Esophagus squamous epithelium (tissue), 5 donors: ENCODE measurements at places on chromosomes 11 and 22.

DNA sequence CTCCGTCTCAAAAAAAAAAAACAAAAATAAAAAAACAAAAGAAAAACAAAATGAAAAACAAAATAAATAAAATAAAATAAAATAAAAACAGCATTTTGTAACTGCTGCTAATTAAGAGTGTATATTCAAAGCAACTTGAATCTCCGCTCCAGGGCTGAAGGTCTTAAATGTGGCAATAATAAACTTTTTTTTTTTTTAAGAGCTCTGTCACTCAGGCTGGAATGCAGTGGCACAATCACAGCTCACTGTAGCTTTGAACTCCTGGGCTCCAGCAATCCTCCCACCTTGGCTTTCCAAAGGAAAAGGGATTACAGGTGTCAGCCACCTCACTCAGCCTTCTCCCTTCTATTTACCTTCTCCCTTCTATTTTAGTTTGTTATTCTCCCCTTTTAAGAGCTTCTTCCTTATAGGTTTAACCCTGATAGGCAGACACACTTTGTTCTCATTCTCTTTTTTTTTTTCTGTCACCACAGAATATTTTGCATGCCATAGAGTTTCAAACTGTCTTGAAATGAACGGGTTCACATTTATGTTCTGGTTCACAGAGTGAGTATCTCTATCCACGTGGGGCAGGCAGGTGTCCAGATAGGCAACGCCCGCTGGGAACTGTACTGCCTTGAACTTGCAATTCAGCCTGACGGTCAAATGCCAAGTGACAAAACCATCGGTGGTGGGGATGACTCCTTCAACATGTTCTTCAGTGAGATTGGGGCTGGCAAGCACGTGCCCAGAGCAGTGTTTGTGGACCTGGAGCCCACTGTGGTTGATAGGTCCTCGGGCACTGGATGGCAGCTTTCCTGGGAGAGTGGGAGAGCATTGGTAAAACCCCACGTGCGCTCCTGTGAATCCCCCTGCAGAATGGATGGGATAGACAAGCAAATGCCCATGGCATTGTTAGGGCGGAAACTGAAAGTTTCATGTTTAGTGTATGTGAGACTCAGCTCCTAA lies 19.4 kb downstream of the LRRC74B start:
- no peak for DNase-seq

DNA sequence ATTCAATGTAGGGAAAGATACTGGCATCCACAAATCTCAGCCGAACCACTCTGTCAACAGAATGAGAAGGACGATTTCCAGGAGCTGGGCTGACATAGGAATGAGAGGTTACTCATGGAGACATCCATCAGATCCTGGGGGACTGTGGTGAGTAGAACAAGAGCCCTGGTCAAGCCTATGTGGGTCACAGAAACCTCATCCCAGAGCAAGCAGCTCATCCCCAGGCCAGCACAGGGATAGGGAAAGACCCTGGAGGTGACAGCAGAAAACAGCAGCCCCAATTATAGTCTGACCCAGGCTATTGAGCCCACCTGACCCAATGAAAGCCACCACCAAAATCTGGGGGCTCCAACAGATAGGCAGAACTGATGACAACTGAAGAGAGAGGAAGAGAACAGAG lies 128.0 kb upstream of the SERPIND1 start:
- no peak for DNase-seq

GRCh38 chr22:46612341-46612903 lies 7.8 kb upstream of the GRAMD4 start:
- DNase-seq, result no peak

DNA sequence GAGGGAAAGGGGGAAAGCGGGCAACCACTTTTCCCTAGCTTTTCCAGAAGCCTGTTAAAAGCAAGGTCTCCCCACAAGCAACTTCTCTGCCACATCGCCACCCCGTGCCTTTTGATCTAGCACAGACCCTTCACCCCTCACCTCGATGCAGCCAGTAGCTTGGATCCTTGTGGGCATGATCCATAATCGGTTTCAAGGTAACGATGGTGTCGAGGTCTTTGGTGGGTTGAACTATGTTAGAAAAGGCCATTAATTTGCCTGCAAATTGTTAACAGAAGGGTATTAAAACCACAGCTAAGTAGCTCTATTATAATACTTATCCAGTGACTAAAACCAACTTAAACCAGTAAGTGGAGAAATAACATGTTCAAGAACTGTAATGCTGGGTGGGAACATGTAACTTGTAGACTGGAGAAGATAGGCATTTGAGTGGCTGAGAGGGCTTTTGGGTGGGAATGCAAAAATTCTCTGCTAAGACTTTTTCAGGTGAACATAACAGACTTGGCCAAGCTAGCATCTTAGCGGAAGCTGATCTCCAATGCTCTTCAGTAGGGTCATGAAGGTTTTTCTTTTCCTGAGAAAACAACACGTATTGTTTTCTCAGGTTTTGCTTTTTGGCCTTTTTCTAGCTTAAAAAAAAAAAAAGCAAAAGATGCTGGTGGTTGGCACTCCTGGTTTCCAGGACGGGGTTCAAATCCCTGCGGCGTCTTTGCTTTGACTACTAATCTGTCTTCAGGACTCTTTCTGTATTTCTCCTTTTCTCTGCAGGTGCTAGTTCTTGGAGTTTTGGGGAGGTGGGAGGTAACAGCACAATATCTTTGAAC lies 6.8 kb downstream of the MALAT1 start:
- no peak for DNase-seq

GRCh38 chr11:65116370-65117205 lies 913 bp downstream of the ZNHIT2 start:
- no peak for DNase-seq
